Upper lobe of right lung (tissue), 1 donor: ENCODE measurements at places on chromosomes 12 and 14. TPM values are rescaled to one million over a fixed set of nuclear protein-coding genes. Genes with fewer than 3 reads are reported as not detected.

GRCh38 chr12:60539592-60539991 lies 943.8 kb downstream of the SLC16A7 start:
- H3K36me3 ChIP-seq = no peaks in the 10 kb centered on the region
- no peak overlapping the region for H3K4me3 ChIP-seq
- DNase-seq = no peak
- H3K27me3 ChIP-seq = no peaks in the 10 kb centered on the region
- no peak overlapping the region for H3K27ac ChIP-seq

DNA sequence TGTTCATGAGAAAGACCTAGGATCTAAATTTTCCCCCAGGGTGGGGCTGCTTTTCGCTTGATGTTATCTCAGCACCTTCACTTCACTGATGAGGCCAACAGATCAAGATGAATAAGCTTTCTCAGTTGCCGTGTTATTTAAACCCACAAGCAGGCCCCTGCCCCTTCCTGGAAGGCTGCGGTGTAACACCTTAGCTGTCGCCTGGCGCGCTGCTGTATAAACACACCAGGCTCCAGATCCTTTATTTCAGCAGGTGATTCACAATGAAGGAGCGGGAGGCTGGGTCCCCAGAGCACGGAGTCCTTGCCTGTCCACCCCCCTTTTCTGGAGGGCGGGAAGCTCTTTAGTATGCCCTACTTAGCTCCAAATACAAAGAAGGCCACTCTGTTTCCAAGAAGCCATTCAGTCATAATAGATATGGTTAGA lies 515.4 kb downstream of the FUT8 start:
- H3K27ac ChIP-seq = no peak overlapping the region
- no peaks in the 10 kb centered on the region for H3K36me3 ChIP-seq
- no peaks in the 10 kb centered on the region for H3K4me1 ChIP-seq

GRCh38 chr12:89210277-89210676 lies 142.0 kb downstream of the DUSP6 start:
- H3K27me3 ChIP-seq = no peaks in the 10 kb centered on the region
- no peak overlapping the region for H3K4me3 ChIP-seq
- H3K27ac ChIP-seq = no peak overlapping the region

GRCh38 chr14:66568220-66568619 lies 60.3 kb downstream of the GPHN start:
- H3K27ac ChIP-seq = no peak overlapping the region
- H3K4me1 ChIP-seq = no peaks in the 10 kb centered on the region
- no peak overlapping the region for H3K4me3 ChIP-seq
- no peak for DNase-seq
- H3K36me3 ChIP-seq = no peaks in the 10 kb centered on the region
- no peaks in the 10 kb centered on the region for H3K27me3 ChIP-seq

DNA sequence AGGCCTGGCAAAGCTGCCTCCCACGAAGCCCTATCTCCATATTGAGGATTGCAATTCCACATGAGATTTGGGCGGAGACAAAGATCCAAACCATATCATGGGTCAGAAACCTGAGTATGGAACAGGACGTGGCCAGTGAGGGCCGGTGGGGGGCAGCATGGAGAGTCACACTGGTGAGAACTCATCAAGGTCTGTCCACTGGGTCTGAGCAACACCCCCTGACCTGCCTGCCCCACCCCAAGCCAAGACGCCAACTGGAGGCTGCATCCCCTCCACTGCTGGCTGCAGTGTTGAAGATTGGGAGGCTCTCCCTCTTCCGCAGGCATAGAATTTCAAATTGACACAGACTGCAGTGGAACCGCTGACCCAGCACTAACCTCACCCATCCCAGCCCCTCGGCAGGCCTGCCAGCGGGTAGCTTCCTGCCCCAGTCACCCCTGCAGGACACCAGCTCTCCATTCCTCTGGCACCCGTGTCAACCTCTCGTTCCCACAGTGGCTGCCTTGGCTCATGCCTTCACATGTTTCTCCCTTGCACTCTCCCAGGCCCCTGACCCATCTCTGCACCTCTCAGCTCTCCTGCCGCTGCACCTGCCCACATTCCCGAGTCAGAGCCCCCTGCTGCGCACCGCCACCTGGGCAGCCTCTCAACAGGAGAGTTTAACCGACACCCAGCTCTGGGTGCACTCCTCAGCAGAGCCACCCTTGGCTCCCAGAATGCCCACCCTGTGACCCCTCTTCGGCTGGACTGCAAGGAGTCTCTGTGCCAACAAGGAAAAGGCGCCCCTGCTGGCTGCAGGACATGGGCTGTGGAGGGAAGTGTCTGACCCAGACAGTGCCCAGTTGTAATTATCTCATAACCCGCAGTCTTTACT lies 45.2 kb upstream of the PPP2R5C start:
- no peaks in the 10 kb centered on the region for H3K27me3 ChIP-seq
- no peaks in the 10 kb centered on the region for H3K36me3 ChIP-seq
- no peak overlapping the region for H3K4me3 ChIP-seq
- H3K27ac ChIP-seq = no peak overlapping the region
- no peak for DNase-seq

DNA sequence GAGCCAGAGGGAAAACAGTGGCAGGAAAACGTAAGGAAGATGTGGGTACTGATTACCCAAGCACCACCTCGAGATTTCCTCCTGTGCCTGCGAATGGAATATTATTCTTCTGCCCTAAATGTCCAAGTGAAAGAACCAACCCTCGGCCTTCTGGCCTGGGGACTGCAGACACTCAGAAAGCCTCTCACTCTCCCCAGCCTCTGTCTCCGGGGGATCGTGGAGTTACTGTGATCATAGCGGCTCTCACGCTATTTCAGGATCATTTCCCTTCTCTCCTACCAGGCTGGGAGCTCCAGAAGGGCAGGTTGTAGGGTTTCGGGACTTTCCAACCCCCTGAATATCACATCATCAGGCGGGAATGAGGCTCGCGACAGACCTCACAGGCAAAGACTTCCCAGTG lies 68.9 kb downstream of the KDM2B start:
- H3K27me3 ChIP-seq = no peaks in the 10 kb centered on the region
- no peak for DNase-seq
- H3K36me3 ChIP-seq = peaks cover 36% of the 10 kb centered on the region

DNA sequence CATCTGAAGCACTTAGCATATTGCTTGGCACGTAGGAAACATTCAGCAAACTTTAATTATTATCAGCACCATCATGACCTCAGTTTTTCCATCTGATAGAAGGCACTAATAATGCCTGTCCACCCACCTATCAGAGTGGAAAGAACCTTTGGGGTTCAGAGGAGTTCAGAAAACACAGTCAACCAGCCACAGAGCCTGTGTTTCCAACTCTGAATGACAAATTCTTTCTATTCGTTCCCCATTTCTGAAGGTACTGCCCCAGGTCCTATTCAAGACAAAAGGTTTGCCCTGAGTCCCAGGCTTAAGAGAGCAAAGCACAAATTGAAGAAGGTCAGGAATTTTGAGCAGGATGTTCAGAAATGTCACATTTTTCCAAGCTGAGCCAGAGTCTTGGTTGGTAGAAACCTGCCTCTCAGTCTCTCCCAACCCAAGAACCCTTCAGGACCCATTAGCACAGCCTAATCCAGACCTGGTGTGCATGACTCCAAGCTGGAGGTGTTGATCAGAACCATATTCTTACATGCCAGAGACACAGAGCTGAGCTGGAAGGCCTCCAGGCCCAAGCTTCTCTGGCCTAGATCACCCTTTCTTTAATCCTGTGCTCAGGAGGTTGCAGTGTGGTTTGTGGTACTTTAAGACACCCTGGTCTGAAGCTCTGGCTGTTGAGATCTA lies 114.4 kb downstream of the TBX5 start:
- H3K4me3 ChIP-seq = no peak overlapping the region
- H3K27ac ChIP-seq = no peak overlapping the region
- DNase-seq = no peak
- no peaks in the 10 kb centered on the region for H3K4me1 ChIP-seq

GRCh38 chr14:51208982-51209381 lies 31.1 kb upstream of the TMX1 start:
- no peak for DNase-seq
- peaks cover 6% of the 10 kb centered on the region for H3K27me3 ChIP-seq
- no peaks in the 10 kb centered on the region for H3K36me3 ChIP-seq

Gene PTCSC3
- total RNA-seq = 2.8 TPM

Gene NKX2-1
- total RNA-seq = 177 TPM
